ENCODE measurements at places on chromosomes 4 and X.

DNA sequence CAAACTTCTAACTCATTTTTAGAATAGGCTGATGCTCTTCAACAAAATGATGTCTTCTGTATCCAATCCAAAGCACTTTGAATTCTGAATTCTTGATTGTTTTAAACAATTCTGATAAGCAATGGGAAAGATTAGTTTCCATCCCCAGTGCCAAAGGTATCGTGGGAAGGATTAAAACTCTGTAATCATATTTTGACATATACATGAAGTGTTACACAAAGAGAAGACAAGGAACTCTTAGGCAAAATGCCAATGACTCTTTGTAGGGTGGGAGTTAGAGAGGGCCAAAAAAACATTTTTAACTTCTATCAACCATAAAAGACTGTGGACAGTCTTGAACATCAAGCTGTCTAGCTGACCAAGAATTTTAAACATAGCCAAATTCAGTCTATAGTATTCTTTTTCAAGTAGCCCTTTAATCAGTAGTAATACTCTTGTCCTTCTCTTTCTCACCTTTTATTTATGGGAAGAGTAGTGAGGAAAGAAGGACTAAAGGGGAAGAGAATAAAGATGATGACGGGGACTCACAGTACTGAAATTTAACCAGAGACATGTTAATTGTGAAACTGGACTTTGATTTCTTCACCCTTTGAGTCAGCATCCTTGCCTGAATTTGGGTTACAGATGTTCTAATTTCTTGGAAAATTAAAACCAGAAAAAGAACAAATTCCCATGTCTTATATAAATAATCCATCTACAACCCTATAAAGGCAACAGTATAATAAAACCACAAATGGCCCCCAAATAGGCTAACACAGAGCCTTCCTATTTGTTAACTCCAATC is 51.8 kb upstream of the VEGFD start:
- DNase-seq: peak; percentile 2

GRCh38 chrX:154017766-154018517 is 1.8 kb downstream of the IRAK1 start:
- no peak for DNase-seq

GRCh38 chr4:82712561-82712960 is 86.0 kb downstream of the SCD5 start:
- no peak for DNase-seq

DNA sequence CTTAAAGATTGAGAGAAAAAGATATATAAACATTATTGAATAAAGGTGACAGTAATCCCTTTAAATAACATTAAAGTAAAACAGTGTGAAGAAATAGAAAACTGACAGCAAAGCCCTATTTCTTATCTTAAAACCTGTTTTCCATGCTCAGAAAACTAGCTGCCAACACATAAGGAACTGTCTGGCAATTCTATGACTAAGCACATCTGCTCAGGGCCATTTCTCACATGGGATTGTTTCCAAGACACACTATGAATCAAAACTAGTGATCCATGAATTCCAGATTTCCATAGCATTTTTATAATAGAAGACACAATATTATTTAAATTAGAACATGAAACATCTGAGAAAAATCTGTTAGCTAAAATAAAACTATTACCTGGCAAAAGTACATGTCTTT is 113.4 kb downstream of the SCLT1 start:
- peak; percentile 74 for DNase-seq

DNA sequence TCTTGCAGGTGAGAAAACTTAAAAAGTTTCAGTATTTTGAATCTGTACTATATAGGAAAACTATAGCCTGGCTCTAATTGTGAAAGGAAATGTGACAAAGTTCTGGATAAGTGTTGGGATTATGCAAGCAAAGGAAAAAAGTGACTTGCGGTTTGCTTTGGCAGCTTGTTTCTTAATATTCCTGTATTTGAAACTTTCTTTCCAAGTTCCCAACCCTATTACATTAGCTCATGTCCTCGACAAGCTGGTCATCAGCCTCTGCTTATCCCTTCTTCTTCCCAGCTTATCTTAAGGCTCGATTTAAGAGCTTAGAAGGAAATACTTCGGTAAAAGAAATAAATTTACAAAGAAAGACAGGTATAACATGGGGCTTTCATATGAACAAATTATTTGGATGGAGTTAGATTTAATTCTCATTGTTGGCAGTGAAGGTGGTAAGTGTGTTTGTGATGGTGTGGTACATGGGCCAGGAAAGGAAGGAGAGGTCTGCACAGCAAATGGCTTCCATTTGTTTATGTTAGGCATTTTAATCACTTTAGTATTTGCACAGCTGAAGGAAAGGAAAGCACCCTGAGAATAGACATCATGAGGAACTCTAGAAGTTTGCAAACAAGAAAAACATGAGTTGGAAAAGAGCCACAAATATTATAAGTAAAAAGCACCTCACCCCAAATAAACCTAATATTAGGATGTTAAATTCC is 5.1 kb upstream of the MYOZ2 start:
- DNase-seq: no peak

DNA sequence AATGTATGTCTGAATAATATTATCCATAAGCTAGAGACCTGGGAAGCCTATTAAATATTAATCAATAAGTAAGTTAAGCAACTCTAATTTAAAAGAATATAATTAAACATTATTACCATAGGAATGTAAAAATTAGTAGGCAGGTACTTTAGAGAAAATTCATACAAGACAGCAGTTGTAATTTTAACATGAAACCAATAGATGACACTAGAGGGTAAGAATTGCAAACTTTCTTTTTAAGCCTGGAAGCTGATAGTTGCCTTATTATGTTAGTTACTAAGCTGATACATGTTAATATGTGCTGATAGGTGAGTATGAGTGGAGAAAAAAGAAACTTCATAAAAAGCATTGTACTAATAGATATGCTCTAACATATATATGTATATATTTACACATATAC is 1157.4 kb downstream of the FAM133A start:
- DNase-seq: no peak
